Fibroblast of lung (primary cell): ENCODE measurements at places on chromosomes 12 and 14. TPM values are rescaled to one million over a fixed set of nuclear protein-coding genes. Genes with fewer than 3 reads are reported as not detected.

The RHOJ gene
- 1.2 and 4.1 TPM in 2 replicates for total RNA-seq

The LRRC23 gene
- 9.6 and 14.9 TPM in 2 replicates for total RNA-seq

The SUDS3 gene
- total RNA-seq, result 31.4 and 34.2 TPM in 2 replicates

The ETFBKMT gene
- total RNA-seq, result 4.4 and 6.1 TPM in 2 replicates

The HOMEZ gene
- total RNA-seq, result 3.3 and 4.6 TPM in 2 replicates

The INHBC gene
- total RNA-seq, result not detected in 2 replicates

The RIC8B gene
- total RNA-seq, result 10.8 and 11.6 TPM in 2 replicates

The GPR65 gene
- under 0.01 and 0.17 TPM in 2 replicates for total RNA-seq

The PLD4 gene
- total RNA-seq, result under 0.01 and 0.17 TPM in 2 replicates

The METTL1 gene
- 3.5 and 6.4 TPM in 2 replicates for total RNA-seq

The CLEC1B gene
- not detected in 2 replicates for total RNA-seq

The B4GALNT1 gene
- 0.51 and 2.3 TPM in 2 replicates for total RNA-seq

The CFAP251 gene
- total RNA-seq, result 3.9 and 7.9 TPM in 2 replicates

The DPPA3 gene
- not detected in 2 replicates for total RNA-seq

The CCER1 gene
- not detected in 2 replicates for total RNA-seq

The OVCH1 gene
- total RNA-seq, result 0.51 and 1.2 TPM in 2 replicates

The LALBA gene
- not detected in 2 replicates for total RNA-seq

The GRIN2B gene
- under 0.01 TPM in 1 of 2 replicates, not detected in the other for total RNA-seq

The VDR gene
- 9.8 and 16.2 TPM in 2 replicates for total RNA-seq

The RECQL gene
- 62.6 and 79.9 TPM in 2 replicates for total RNA-seq

The TCL1B gene
- total RNA-seq, result not detected in 2 replicates

The PTPN6 gene
- total RNA-seq, result 0.26 TPM in 1 of 2 replicates, not detected in the other

The ARID2 gene
- total RNA-seq, result 13.4 and 15.7 TPM in 2 replicates

The FOXG1 gene
- not detected in 2 replicates for total RNA-seq
